ENCODE measurements at places on chromosomes 5 and 9.

- no peak for DNase-seq
These were observed 48.3 kb downstream of the SFXN1 start for GRCh38 chr5:175526691-175527090.

DNA sequence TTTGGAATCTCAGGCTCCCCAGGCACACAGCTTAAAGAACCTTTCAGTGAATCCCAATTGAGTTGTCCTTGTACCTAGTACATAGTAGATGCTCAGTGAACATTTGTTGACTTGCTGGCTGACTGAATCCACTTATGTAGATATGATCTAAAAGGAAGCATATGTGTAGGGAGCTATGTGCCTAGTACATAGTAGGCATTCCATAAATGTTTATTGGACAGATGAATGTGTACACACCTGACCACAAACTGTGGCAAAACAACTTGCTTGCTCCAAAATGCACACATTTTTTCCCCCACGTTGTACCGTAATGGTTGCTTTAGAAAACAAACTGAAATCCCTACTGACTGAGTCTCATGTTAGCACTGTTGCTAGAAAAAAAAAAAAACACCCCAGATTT, 80.2 kb upstream of the IL12B start:
- no peak for DNase-seq

DNA sequence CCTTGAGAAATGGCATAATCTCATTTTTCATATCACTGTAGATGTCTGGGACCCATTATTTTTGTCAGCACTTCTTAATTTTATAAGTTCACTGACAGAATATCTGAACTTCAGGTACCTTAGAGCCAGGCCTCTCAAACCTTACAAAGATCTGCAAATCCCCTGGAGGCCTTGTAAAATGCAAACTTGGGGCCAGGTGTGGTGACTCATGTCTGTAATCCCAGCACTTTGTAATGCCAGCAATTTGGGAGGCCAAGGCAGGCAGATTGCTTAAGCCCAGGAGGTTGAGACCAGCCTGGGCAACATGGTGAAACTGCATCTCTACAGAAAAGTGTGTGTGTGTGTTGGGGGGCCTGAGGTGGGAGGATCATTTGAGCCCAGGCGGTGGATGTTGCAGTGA, 30.8 kb downstream of the RASGRF2 start:
- DNase-seq = no peak

GRCh38 chr5:120697147-120697546, 233.0 kb downstream of the PRR16 start:
- DNase-seq = no peak

- no peak for DNase-seq
These were observed 60.5 kb downstream of the GABRG2 start for GRCh38 chr5:162128117-162128516.

DNA sequence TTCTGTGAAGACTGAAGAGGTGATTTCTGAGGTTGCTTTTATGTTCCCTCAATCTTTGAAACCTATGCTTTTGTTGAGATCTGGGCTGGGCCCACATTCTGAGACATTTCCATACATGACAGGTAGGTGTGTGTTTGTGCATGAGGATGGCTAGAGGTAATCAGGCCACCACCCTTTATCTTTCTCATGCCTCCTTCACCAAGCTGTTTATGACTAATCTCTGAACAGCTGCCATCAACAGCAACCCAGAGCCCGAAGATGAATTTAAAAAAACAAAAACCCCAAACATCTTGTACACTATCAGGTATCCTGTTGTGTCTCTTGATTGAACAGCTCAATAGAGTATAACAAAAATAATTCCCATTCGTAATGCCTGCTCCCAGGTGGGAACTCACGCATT, 12.6 kb upstream of the C5orf46 start:
- no peak for DNase-seq

DNA sequence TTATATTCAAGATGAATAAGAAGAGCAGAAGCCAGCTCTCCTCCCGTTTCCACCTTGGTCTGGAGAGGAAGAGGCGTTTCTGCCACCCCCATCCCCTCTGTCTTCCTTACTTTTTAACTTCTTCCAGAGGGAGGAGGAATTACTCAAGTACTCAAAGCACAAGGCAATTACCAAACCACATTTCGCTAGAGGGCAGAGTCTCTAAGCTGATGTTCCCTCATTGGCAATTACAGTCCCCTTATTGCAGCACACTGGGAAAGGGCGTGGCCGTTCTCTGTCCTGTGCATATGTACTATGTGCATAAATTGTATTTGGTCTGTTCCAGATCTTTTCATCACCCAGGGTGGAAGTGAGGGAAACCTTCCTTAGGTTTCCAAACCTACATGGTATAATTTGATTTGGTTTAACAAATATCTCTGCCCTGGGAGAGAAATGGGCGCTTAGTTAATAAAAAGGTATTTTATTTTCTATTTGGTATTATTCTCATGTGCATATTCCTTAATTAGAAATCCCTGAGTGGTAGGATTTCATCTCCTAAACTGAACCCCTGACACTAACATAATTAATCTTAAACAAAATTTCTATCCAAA, 29.8 kb upstream of the ALDOB start:
- no peak for DNase-seq

DNA sequence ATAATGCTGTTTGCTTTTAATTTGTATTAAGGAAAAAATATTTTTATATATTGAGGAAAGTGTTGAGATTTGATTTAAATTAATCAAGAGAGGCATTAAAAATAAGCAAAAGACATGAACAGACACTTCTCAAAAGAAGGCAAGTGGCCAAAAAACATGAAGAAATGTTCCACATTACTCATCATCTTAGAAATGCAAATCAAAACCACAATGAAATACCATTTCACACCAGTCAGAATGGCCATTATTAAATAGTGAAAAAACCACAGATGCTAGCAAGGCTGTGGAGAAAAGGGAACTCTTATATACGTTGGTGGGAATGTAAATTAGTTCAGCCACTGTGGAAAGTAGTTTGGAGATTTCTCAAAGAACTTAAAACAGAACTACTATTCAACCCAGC, 45.9 kb downstream of the RANBP17 start:
- DNase-seq = no peak

Measured in right hindlimb (tissue), 1 donor.